ENCODE measurements at places on chromosomes 6 and 20. TPM values are rescaled to one million over a fixed set of nuclear protein-coding genes. Genes with fewer than 3 reads are reported as not detected.
A peak's percentile ranks its signal among the peaks of the same experiment; 100 is the strongest.

GRCh38 chr6:116008470-116009243 lies 52.0 kb downstream of the FRK start:
- H3K27me3 ChIP-seq: no peaks in the 10 kb centered on the region
- 0 out of 2 replicates have a peak, but pooled peaks cover 3% of the 10 kb centered on the region for H3K4me1 ChIP-seq
- H3K36me3 ChIP-seq: no peaks in the 10 kb centered on the region
- peak; percentile 68 for DNase-seq
- H3K27ac ChIP-seq: no peak overlapping the region

GRCh38 chr6:77136086-77136485 lies 327.2 kb downstream of the HTR1B start:
- H3K27ac ChIP-seq: no peak overlapping the region
- no peak overlapping the region for H3K4me3 ChIP-seq
- no peak for DNase-seq
- no peaks in the 10 kb centered on the region for H3K27me3 ChIP-seq
- H3K36me3 ChIP-seq: no peaks in the 10 kb centered on the region

GRCh38 chr6:56475736-56476457 lies 166.8 kb downstream of the DST start:
- no peak for DNase-seq
- H3K4me3 ChIP-seq: no peak overlapping the region
- H3K27ac ChIP-seq: no peak overlapping the region
- H3K36me3 ChIP-seq: peaks cover 51% of the 10 kb centered on the region
- no peaks in the 10 kb centered on the region for H3K27me3 ChIP-seq
- H3K4me1 ChIP-seq: no peaks in the 10 kb centered on the region

GRCh38 chr20:48760403-48760983 lies 67.3 kb downstream of the PREX1 start:
- peak; percentile 76 for DNase-seq
- peaks cover 11% of the 10 kb centered on the region for H3K4me1 ChIP-seq
- H3K4me3 ChIP-seq: peak overlapping the region; percentile 9
- no peaks in the 10 kb centered on the region for H3K27me3 ChIP-seq
- H3K36me3 ChIP-seq: no peaks in the 10 kb centered on the region

- no peak overlapping the region for H3K4me3 ChIP-seq
- H3K27ac ChIP-seq: no peak overlapping the region
- no peaks in the 10 kb centered on the region for H3K4me1 ChIP-seq
- no peak for DNase-seq
Measured at GRCh38 chr6:38144365-38144945, 324.9 kb downstream of the ZFAND3 start.

GRCh38 chr20:17654649-17655285 lies 27.3 kb downstream of the RRBP1 start:
- DNase-seq: no peak
- no peak overlapping the region for H3K27ac ChIP-seq
- H3K27me3 ChIP-seq: no peaks in the 10 kb centered on the region
- H3K36me3 ChIP-seq: 0 out of 2 replicates have a peak, but pooled peaks cover 4% of the 10 kb centered on the region
- H3K4me1 ChIP-seq: peaks cover 27% of the 10 kb centered on the region

DNA sequence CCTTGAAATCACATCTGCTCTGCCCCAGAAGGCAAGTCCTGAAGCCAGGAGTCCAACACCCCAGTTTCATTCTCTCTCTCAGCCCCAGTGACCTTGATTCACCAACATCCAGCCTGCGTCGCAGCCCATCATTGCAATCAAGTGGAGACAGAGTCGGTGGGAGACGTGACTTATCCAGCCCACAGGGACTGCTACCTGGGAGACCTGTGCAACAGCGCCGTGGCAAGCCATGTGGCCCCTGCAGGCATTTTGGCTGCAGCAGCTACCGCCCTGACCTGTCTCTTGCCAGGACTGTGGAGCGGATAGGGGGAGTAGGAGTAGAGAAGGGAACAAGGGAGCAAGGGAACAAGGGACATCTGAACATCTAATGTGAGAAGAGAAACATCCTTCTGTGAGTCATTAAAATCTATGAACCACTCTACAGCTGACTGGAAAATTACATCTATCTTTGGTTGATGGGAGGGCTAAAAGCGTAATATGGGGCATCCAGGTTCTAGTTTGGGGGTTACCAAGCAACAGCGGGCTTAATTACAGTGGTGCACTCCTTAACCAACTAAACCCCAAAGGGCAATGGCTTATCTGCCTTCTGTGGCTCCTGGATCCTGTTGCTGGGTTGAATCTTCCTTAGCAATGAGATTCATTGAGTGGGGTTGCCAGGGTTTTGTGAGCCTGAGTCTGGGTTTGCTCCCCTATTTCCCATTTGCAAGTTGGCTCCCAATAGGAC lies 2.5 kb downstream of the LY6G6D start:
- no peak overlapping the region for H3K4me3 ChIP-seq
- H3K4me1 ChIP-seq: no peaks in the 10 kb centered on the region
- no peaks in the 10 kb centered on the region for H3K36me3 ChIP-seq
- DNase-seq: no peak
- H3K27ac ChIP-seq: no peak overlapping the region

- DNase-seq: no peak
- no peak overlapping the region for H3K4me3 ChIP-seq
- H3K36me3 ChIP-seq: peaks cover 5% of the 10 kb centered on the region
- peaks cover 24% of the 10 kb centered on the region for H3K4me1 ChIP-seq
- no peaks in the 10 kb centered on the region for H3K27me3 ChIP-seq
Measured at GRCh38 chr6:21590346-21590745, 3.2 kb upstream of the SOX4 start.

DNA sequence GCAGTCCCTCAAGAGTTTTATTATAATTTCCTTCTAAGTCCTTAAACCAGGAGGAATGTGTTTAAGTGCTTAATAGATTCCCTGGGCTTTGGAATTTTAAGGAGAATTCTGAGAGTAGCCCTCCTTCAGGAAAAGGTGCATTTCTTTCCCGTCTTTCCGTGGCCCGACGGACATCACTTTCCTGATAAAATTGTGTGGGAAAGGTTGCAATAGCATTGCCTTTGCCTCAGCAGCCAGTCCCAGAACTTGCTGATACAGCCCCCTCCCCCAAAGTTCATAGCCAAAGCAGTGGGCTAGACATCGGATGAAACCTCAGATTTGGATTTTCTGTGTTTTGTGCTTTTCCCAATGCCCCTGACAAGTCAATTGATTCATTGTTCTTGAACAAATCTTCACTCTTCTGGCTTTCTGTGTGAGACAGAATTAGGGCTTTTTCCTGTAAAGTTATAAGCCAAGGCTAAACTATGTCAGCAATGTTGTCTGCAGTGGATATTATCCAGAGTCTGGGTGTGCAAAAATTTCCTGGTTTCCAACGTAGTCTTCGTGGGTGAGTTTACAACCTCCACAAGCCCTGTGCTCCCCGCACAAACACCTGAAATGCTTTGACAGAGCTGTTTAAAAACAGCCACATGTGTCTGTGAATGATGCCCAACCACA lies 1.1 kb upstream of the SMOC2 start:
- no peak overlapping the region for H3K4me3 ChIP-seq
- no peaks in the 10 kb centered on the region for H3K36me3 ChIP-seq
- H3K4me1 ChIP-seq: no peaks in the 10 kb centered on the region
- H3K27ac ChIP-seq: no peak overlapping the region
- peaks cover 56% of the 10 kb centered on the region for H3K27me3 ChIP-seq
- no peak for DNase-seq

DNA sequence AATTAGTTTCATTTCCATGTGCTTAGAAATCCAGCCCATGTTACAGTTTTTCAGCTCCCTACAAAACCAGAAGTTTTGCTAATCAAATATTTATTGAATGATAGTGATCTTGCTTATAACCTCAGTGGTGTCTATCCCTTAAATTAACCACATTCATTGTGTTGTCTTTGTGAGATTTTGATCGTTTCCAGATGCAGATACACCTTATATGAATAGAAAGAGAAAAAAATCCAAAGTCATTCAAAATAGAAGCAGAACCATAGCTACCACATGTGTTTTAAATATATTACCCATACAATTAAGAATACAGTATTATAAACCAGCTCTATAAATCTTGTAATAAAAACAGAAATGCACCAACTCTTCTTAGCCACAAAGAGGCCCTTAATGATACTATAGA lies 60.6 kb upstream of the RREB1 start:
- H3K4me1 ChIP-seq: peaks cover 2% of the 10 kb centered on the region
- no peak for DNase-seq
- H3K27ac ChIP-seq: no peak overlapping the region
- no peaks in the 10 kb centered on the region for H3K36me3 ChIP-seq
- peaks cover 2% of the 10 kb centered on the region for H3K27me3 ChIP-seq

DNA sequence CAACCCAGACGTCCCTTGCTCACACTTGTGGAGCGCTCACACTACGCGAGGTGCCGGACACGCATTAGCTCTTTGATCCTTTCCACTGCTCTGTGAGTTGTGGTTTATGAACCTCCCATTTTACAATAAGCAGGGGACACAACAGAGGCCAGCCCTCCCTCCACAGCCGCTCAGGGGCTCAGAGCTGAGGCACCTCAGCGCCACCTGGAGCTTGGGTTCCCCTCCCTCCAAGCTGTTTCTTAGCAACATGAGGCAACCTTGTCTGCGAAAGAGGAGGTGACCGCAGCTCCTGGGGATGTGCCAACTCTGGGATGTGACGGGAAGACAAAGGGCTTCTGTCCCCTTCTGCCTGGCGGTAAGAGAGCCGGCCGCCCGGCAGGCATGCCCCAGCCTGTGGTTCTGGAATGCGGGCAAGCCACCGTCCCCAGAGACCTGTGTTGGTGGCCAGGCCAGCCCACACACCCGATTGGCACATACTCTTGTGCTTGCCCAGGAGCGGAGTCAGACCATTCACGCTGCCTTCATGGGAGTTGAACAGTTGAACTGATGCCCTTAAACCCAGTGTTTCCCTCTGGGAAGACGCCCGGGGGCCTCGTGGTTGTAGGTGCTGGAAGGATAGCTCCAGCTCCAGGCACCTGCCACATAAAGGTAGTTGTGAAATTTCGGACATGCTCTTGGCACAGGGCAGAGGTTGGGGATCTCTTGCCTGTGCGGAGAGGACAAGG lies 44.5 kb downstream of the RBM38 start:
- no peaks in the 10 kb centered on the region for H3K36me3 ChIP-seq
- H3K4me1 ChIP-seq: peaks cover 6% of the 10 kb centered on the region
- no peak overlapping the region for H3K27ac ChIP-seq
- DNase-seq: no peak
- H3K27me3 ChIP-seq: no peaks in the 10 kb centered on the region
- no peak overlapping the region for H3K4me3 ChIP-seq

GRCh38 chr6:13538084-13538483 lies 36.3 kb upstream of the SIRT5 start:
- DNase-seq: no peak
- H3K27ac ChIP-seq: no peak overlapping the region
- H3K4me1 ChIP-seq: no peaks in the 10 kb centered on the region
- no peaks in the 10 kb centered on the region for H3K36me3 ChIP-seq
- H3K4me3 ChIP-seq: no peak overlapping the region

- DNase-seq: no peak
- H3K27ac ChIP-seq: no peak overlapping the region
- H3K27me3 ChIP-seq: no peaks in the 10 kb centered on the region
- no peaks in the 10 kb centered on the region for H3K4me1 ChIP-seq
- H3K4me3 ChIP-seq: no peak overlapping the region
- peaks cover 12% of the 10 kb centered on the region for H3K36me3 ChIP-seq
Measured at GRCh38 chr6:132498638-132499037, 14.3 kb downstream of the STX7 start.

- no peak for DNase-seq
- no peak overlapping the region for H3K4me3 ChIP-seq
- H3K27me3 ChIP-seq: no peaks in the 10 kb centered on the region
- H3K36me3 ChIP-seq: no peaks in the 10 kb centered on the region
- H3K4me1 ChIP-seq: no peaks in the 10 kb centered on the region
- H3K27ac ChIP-seq: no peak overlapping the region
Measured at GRCh38 chr20:24782301-24782700, 166.8 kb upstream of the CST7 start.

DNA sequence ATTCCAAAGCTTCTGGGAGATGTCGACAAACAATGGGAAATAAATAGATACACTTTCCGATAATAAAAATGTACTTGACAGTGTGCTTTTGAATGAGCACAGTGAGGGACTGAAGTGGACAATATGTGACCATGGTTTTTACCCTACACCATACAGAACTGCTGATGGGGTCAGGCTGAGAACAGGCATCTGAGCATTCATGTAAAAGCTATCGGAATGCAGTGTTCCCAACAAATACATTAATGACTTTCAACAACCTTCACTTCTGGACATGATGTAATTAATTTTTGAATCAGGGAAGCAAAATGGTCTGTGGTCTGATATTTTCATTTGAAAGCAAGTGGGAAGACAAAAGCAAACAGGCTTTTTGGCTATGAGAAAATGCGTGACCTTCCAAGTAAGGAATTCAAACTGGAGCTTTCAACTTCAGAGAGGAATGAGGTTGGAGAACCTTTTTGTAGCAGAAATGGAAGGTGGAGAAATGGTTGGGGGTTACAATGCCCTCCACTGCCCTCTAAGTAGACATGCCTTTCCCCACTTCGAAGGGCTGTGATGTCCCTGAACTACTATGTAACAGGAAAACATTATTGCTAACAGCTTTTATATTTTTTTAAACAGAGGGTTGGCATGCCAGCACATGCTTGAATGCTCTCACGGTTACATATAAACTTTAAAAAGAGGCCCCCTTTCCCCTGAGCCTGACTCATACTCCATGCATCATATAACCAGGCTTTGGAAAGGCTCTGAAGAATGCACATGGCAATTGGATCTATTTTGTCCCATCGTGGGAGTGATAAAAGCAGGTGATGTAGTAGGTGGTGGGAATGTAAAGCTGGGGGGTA lies 203.5 kb upstream of the CITED2 start:
- peaks cover 8% of the 10 kb centered on the region for H3K4me1 ChIP-seq
- no peaks in the 10 kb centered on the region for H3K36me3 ChIP-seq

GRCh38 chr20:39645131-39645530 lies 683.0 kb downstream of the DHX35 start:
- no peak overlapping the region for H3K4me3 ChIP-seq
- DNase-seq: no peak
- no peaks in the 10 kb centered on the region for H3K27me3 ChIP-seq

The AIF1 gene
- 0.44 TPM for total RNA-seq

The TPD52L1 gene
- total RNA-seq: 2.9 TPM

The STX16 gene
- total RNA-seq: 41.9 TPM

The PSORS1C1 gene
- 2.9 TPM for total RNA-seq

The PIM1 gene
- total RNA-seq: 42.1 TPM

The SYTL3 gene
- 1.4 TPM for total RNA-seq

The GABRR1 gene
- total RNA-seq: not detected

The SIRPD gene
- not detected for total RNA-seq

The ENTPD6 gene
- total RNA-seq: 108 TPM

The PPP1R3G gene
- total RNA-seq: 0.44 TPM

The BPIFA1 gene
- not detected for total RNA-seq

Measured in Panc1 (cell line).